CD4-positive, alpha-beta T cell treated with Interferon gamma for 1 hour (primary cell): ENCODE measurements at places on chromosomes 3 and 15.

DNA sequence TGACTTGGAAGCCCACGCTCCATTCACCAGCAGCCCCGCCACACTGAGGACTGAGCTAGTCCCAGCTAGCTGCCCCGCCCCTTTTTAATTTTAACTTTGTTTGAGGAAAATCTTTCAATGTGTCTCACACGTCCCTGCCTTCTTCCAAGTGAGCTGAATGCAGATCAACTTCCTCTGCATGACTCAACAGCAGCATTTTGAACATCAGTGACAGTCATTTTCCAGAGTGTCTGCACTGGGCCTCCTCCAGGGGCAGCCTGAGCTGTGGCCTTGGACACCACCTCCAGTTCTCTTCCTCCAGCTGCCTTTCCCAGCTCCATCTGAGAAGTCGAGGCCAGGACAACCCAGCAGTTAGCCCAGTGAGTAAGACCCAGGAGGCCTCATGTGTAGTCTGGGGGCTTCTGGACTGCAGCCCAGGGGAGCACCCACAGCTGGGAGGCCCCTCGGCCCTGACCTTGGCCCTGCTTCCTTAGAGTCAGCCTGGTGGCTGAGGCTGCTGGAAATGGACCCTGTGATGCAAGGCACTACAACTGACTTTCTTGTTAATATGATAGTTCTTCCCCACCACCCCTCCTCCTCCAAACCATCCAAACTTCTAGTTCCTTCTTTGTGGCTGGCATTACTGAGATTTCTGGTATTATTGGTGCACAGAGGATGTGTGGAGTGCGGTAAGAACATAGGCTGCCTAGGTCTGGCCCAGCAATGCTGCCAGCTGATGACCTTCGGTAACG, 21.4 kb upstream of the ESYT3 start:
- peak; percentile 10 for DNase-seq

DNA sequence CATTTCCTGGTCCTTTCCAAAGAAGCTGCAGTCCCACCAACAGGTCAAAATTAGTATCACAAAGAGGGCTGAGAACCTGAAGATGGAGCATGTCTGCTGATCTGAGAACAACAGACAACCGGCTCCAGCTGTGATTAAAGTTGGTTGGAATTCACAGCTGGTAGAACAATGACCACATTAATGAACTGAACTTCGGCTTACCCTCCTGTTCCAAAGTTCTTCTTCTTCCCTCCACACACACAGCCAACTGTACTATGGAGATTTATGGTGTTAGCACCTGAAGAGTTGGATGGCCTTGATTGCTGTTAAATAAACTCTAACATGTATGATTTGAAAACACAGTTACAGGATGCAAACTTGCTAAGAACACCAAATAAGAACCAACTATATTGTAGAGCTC, 27.4 kb upstream of the ROPN1 start:
- DNase-seq, result no peak

DNA sequence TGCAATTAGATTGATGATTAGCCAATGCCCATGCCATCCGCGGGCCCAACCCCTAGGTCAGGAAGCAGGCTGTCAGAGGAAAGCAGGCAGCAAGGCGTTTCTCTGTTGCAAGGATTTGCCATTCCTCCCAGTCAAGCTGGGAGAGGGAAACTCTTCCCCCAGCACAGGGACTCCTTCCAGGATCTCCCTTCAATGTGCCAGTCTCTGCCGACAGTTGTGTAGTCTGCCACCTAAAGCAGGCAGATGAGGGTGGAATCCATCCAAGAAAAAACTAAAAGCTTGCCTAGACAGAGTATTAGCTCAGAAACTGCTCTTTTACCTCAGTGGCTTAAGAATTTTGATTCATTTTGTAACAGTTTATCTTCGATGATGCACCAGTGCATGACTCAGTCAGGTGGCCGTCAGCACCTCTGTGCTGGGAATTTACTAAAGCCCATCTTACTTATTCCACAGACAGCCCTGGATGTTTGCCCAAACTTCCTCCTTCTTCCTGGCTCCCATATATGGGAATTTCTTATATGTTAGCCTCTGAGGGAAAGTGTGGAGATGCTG, 501.5 kb upstream of the THBS1 start:
- no peak for DNase-seq

- no peak for DNase-seq
These were observed 527 bp downstream of the CSNK1G1 start for GRCh38 chr15:64355348-64355943.

DNA sequence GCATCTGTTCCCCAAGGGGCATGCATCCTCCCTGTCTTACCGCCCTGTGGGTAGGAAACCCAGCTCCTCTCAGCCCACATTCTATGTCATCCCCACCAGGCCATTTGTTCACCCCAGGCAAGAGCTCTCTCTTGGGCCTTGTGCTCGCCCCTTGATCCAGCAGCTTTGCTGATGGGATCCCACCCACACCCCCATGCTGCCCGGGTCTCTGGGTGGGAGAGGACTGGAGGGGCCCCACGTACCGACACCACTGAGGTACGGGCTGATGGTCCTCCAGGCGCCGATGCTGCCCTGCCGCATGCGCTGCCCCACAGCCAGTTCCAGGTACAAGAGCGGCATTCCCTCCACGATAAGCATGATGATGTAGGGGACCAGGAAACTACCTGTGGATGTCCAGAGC, 14.5 kb downstream of the SLC6A20 start:
- DNase-seq, result no peak

GRCh38 chr15:73264881-73265280, 103.9 kb downstream of the HCN4 start:
- DNase-seq, result no peak

DNA sequence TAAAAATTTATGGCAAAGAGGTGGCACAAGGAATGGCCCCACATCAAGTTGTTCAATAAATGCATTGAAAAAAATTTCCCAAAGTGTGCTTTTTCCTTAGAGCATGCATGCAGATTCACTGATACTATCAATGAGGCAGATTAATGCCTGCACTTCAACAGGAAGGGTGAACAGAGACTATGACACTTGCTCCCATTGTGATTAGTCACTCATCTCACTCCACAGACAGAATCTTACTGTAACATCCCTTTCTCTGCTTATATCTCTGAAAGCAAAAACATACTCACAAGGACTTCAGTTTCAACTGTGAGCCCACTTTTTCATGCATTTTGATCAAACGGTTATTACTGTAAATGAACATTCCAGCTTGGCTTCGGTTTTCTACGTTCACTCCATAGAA, 60.9 kb downstream of the MORC1 start:
- no peak for DNase-seq

GRCh38 chr3:113125951-113126350, 85.4 kb upstream of the BOC start:
- DNase-seq, result no peak

GRCh38 chr3:15476378-15476777, 45.1 kb downstream of the COLQ start:
- no peak for DNase-seq
